ENCODE measurements at places on chromosomes 16 and 17.

- DNase-seq: no peak
Measured at GRCh38 chr16:70591615-70592014, 54.7 kb upstream of the IL34 start.

GRCh38 chr17:7782240-7782639, 51.8 kb upstream of the KDM6B start:
- DNase-seq: no peak

DNA sequence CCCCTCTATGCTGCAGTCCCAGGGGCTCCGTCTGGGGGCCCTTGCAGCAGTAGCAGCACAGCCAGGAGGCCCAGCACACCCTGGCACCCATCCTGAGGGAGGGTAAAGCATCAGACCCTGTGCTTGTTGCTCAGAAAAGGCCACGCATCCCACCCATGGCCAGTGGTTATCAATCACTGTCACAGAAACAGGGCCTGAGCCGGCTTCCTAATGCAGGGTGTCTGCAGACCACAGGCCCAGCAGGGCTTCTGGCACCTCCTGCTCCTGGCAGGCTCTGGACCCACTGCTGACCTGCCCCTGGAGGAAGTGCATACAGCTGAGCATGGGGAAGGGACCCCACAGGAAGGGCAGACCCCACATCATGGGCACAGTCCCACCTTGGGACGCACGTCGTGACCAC, 26.9 kb upstream of the CDH15 start:
- no peak for DNase-seq

GRCh38 chr17:30379903-30380381, 1.2 kb downstream of the CPD start:
- DNase-seq: no peak

GRCh38 chr17:32191306-32191705, 49.0 kb downstream of the RHOT1 start:
- DNase-seq: no peak

- no peak for DNase-seq
Measured at GRCh38 chr16:28250999-28251398, 39.2 kb upstream of the XPO6 start.

GRCh38 chr17:54951286-54951685, 17.2 kb downstream of the COX11 start:
- no peak for DNase-seq

DNA sequence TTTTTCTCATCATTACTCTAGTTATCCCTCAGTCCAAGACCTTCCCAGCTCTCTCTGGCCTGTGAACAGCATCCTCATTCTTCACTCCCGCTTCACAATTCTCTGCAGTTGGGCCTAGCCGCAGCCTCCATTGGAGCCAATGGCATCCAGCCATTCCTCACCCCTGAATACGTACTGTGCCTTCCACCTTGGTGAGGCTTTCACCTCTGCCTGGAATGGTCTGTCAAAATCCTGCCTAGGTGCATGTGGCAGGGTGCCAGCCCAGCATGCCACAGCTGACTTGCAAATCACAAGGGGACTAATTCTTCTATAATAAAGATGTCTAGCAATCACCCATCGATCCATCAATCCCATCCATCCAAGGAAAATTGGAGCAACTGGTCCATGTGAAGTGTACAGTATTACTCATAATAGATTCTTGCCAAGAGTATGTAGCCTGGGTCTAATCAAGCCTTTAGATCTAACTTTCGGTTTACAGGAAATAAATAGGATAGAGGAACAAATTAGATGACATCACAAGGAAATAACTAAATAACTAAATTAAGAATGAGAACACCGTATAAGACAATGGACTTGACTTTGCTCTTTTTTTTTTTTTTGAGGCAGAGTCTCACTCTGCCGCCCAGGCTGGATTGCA, 5.1 kb upstream of the CX3CL1 start:
- DNase-seq: no peak

DNA sequence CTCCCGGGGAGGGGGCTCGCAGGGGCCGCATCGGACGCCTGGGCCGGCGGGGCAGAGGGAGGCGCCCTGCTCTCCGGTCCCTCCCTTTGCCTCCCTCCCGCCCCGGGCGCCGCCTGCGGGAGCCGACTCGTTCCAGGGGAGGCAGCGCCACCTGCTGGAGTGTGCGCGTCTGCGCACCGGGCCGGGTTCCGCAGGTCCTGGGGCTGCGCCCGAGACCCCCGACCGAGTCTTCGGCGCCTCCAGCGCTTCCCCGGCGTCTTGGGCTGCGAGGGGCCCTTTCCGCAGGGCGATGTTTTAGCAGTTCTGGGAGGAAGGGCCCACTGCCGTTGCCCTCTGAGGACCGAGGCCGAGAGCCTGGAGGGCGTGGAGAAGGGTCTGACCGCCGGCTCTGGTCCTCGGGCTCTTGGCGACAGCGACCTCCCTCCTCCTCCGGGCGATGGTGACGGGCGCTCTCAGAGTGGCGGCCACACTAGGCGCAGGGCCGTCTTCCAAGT, 106.3 kb downstream of the SEC14L1 start:
- peak; percentile 60 for DNase-seq

- DNase-seq: no peak
Measured at GRCh38 chr17:75400326-75400939, 5.0 kb downstream of the GRB2 start.

Measured in KG1 (cell line).